NCI-H187 (cell line): ENCODE measurements at places on chromosomes 7 and 10.

DNA sequence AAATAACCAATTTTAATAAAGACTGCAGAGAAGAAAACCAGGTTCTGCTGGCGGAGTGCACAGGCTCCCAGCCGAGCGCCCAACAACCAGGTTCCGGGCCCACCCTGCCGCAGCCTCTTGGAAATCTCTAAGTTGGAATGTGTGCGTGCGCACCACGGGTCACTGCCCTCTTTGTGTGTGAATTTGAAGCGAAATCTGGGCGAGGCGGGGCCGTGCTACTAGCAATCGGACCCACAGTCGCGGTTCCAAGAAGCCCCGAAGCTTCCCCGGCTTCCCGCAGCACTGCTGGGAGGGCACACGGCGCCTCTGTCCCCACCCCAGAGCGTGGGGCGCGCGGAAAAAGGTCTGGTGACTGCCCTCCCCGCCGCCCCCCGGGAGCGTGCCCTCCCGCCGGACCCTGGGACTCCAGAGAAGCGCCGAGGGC is 666 bp upstream of the MAP3K8 start:
- no peak for DNase-seq

DNA sequence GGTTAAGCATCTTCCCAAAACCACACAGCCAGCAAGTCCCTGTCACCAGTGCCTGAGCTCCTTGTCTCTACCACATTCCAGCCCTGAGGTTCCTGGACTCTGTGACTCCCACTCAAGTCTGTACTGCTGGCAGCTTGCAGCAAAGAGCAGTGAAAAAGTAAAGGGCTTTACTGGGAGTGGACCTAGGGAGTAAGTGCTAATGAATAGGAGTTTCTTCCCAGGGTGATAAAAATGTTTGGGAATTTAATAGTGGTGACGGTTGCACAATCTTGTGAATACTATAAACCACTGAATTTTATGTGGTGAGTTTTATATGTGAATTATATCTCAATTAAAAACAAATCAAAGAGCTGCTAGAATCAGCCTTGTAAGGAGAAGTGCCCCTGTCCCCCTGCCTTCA is 22.6 kb downstream of the HSPA12A start:
- DNase-seq: no peak

GRCh38 chr7:127884066-127884559 is 147.1 kb downstream of the LRRC4 start:
- no peak for DNase-seq

DNA sequence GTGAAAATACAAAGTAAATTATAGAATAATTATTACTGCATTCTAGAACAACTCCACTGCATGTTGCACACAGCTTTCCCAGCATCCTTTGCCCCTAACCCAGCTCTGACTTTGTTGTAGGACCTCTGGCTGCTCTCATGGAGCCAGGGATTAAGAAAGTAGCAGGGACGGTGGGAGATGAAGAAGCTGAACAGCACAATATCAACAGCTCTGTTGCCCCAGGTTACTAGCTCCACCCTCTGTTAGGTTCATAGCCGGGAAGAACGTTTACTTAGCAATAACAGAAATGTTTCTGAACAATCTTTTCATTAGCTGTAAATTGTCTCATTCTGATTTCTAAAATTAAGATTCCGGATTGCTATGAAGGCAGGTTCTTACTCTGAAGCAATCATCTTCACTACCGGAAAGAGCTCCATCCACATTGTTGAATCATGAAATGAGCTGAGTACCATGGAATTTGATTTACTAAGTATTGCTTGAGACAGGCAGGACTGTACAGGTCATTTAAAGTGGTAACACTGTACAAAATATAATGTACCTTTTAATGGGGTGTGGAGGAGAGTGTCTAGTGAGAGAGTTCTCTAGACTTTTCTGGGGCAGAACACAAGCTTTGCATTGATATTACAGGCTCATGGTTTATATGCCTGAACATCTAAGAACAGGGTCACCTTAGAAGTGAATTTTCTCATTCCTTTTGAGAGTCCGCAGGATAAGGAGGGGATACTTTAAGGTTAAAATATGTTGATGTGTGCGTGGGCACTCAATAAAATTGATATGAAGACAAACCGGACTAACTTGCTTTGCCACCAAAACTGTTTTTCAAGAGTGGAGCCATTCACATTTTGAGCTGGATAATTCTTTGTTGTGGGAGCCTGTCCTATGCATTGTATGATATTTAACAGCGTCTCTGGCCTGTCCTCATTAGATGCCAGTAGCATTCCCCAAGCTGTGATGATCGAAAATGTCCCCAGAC is 20.8 kb upstream of the RAB18 start:
- no peak for DNase-seq

DNA sequence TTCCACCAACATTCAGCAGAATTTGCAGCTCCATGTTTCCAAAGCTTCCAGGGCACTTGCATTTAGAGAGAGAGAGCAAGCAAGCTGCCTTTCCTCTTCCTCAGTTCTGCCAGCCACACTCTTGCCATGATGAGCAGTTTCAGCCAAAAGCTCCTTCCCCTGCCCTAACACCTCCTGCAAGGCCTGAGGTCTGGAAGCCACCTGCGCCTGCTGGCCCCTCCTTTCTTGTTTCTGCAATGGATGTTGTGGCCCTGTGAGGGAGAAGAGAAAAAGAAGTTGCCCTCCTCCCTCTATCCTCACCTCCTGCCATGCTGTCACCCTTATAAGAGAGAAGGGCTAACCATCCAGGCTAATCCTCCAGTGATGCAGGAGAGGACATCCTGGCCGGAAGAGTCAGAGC is 48.7 kb downstream of the IKZF1 start:
- DNase-seq: no peak

GRCh38 chr7:20284003-20284770 is 46.5 kb upstream of the ITGB8 start:
- no peak for DNase-seq

- DNase-seq: no peak
Observed at GRCh38 chr10:85524001-85524666, 842.5 kb downstream of the GRID1 start.

DNA sequence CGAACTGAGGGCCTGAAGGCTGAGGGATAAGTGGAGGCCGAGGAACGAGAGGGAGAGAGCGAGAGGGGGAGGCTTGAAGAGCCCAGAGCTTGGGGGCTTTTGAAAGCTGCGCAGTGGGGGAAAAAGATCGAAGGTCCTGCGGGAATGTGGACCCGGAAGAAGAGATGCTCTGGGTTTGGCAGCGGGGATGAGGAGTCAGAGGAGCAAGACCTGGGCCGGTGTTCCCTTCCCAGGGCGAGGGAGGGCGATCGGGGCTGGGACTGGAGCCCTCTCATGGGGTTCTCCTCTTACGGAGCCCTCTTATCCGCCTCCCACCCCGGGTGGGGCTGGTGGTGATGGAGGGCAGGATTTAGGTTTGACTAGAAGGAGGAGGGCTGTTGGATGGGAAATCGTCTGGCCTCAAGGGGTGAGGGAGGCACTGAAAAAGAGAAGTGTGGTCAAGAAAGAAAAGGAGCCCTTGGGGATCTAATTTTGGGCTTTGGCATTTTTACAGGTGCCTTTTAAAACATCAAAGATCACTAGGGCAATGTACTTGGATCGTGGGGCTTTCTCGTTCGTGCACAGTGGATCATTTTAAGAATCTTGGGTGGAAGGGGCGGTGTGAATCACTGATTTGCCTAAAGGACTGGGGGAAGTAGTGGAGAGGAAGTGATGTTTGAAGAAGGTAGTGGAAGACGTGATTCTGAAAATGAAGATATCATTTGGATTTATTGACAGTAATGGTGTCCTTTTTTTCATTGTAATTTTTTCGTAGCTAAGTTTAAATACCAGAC is 637 bp downstream of the SAMD8 start:
- no peak for DNase-seq

DNA sequence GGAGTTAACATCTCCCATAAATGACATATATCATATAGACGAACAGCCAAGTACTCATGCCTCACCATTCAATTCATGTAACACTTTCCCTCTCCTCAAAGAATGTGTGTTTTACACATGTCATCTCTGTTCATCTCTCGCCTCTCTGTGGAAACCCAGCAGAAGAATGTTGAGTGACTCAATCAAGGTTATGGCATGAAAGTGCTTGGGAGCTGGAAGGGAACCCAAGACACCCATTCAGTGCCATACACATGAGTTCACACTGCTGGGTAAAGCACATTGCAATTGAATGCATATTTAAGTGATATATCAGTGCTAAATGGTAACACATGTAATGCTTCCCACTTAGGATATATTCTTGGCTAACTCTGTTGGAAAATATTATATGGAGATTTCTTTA is 322.9 kb downstream of the PTEN start:
- DNase-seq: no peak

DNA sequence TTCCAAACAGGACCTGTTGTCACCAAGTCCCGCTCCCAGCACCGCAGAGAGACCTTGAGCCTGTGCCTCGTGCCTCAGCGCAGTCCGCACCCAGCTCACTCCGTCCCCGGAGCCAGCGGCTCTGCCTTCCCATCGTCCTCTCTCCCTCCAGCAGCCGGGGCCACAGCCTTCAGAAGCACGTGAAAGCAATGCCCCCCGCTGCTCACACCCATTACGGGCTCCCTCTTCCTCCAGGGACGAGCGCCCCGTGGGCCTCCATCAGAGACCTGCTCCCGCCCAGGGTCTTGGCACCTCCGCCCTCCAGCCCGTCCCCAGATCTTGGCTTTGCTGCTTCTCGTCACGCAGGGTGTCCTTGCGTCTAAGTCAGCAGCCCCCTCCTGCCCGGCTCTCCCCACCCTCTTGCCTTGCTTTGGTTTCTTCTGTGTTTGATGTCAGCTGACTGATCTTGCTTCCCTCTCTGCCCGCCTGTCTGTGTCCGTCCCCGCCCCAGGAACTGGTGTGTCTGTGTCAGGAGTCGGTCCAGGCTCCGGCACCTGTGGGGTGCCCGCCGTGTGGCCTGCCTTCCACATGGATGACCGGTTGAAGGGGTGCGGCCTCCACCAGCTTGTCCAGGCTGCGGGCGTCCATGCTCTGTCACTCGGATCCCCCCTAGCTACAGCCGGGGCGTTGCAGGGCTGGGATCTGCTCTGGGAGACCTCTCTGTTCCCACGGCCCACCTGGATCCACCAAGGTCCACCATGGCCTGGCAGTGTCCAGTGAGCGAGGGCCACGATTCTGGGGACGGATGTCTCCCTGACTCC is 61.9 kb downstream of the FOXL3 start:
- DNase-seq: no peak
